ENCODE measurements at places on chromosomes 3 and 15. TPM values are rescaled to one million over a fixed set of nuclear protein-coding genes. Genes with fewer than 3 reads are reported as not detected.

Gene EOMES
- not detected for total RNA-seq

Gene PIAS1
- 58.4 TPM for total RNA-seq

Gene RBMS3
- total RNA-seq, result 31.7 TPM

Gene SCAMP5
- total RNA-seq, result 6.1 TPM

Gene LXN
- 48.4 TPM for total RNA-seq

Gene HRG
- total RNA-seq, result not detected

DNA sequence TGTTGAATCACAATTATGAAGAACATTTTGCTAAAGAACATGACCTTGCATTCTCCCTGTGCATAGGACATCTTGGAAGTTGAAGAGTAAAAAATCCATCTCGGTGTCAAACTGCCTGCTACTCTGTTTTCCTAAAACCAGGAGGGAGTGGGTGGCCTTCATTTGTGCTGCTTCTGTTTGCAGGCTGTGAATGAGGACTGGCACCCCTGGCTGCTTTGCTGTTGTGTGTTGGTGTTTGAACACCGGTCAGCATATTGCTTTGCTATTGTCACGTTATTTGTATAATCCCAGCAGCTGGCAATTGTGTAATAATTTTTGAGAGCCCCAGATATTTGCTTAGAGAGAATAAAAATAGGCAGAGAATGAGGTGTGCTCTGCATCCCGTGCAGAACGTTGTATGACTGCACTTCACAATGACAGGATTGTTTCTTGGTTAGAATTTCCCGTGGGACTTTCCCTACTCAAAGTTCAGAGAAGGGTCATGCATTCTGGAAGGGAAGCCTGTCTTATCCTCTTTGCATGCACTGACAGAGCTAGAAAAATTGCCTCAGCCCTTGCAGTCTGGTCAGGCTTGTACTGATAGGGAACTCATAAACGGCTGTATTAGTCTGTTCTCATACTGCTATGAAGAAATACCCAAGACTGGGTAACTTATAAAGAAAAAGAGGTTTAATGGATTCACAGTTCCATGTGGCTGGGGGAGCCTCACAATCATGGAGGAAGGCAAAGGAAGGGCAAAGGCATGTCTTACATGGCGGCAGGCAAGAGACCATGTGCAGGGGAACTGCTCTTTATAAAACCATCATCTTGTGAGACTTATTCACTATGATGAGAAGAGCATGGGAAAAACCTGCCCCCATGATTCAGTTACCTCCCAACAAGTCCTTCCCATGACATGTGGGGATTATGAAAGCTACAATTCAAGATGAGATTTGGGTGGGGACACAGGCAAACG is 16.3 kb downstream of the SV2B start:
- peak; percentile 43 for DNase-seq

GRCh38 chr3:149655826-149656574 is 1.8 kb downstream of the WWTR1 start:
- DNase-seq, result no peak

GRCh38 chr3:156535798-156536197 is 19.1 kb downstream of the SSR3 start:
- DNase-seq, result no peak

DNA sequence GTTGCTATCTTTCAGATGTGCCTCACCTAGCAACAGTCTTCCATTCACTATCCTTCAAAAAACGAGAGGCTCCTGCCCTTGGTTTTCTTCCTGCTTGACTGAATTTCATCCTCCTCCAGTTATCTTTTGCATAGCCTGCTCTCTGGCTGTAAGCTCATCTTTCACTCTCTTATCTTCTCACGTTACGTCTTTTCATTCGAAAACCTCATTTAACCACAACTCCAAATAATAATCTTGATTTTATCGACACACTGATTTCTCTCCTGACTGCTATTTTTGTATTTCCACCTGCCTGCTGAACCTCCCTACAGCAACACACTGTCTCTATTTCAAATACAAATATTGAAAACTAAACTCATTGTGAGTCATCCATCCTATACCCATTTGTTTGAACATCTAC is 230.7 kb upstream of the TMC3 start:
- no peak for DNase-seq

DNA sequence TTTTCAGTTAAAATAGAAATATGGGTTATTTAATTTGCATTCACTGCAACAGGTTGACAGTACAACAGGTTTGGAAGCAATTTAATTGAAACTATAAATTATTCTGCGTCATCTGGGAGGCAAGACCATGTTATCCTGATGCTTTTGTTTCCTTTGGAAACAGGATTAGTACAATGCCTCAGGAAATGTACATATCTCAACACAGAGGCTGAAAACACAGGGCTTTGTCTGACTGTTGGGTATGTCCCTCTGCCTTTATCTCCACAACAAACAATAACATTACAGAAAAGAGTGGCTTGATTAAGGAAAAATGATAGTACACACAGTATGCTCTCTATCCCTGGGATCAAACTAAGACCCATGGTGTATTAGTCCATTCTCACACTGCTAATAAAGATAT is 95.7 kb downstream of the KCNMB2 start:
- no peak for DNase-seq

DNA sequence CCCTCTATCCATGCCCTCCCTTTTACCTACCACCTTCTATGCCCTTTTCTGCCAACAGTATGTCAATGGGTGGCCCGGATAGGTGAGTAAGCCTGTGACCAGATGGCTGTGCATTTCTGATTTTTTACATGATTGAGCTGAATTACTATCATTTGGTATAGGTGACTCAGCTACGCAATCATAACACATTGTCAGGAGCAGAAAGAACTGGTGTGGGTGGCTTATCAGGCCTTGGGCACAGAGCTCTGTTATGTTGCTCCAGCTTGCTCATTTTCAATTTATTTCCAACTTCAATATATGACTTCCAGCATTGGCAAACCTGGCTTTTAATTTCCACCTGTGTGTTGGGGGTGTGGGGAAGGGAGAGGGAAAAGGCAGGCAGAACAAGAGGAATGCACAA is 86.6 kb upstream of the AGBL1 start:
- no peak for DNase-seq

- DNase-seq, result peak; percentile 22
Observed at GRCh38 chr3:129824926-129825541, 68.5 kb downstream of the TMCC1 start.

DNA sequence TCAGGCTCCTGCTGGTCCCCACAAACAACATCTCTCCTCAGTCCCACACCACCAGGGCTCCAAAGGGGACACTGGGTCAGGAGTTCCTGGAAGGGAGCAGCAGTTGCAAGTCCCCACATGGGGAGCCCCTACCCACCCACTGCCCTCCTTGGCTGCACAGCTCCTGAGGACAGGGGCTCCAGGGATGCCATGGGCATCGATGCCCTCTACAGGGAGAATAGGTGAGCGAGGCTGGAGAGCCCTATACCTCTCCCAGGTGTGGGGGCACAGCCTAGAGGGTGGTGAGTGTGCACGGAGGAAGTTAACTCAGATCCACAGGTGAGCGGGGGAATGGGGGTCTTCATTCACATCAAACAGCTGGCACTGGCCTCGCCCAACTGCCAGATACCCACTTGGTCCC is 141.2 kb upstream of the LINGO1 start:
- no peak for DNase-seq

DNA sequence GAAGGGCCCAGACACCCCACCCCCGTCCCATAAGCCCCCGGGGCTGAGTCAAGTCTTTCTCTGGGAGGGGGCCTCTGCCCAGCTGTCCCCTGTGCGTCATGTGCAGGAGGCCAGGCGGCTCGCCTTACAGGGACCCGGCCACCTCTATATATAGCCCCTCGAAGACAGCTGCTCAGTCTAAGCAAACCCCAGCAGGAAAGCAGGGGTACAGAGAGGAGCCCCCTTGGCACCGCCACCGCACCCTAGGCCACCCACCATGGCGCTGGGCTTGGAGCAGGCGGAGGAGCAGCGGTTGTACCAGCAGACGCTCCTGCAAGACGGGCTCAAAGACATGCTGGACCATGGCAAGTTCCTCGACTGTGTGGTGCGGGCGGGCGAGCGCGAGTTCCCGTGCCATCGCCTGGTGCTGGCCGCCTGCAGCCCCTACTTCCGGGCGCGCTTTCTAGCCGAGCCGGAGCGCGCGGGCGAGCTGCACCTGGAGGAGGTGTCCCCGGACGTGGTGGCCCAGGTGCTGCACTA is at the start of gene KLHL40:
Gene KLHL40, plus strand, starts transcription at position 175 of the 519 bp plus-strand sequence. Its CDS starts 82 bp downstream, at position 257.
- DNase-seq, result no peak

GRCh38 chr15:57445872-57446271 is 69.6 kb downstream of the CGNL1 start:
- DNase-seq, result no peak

DNA sequence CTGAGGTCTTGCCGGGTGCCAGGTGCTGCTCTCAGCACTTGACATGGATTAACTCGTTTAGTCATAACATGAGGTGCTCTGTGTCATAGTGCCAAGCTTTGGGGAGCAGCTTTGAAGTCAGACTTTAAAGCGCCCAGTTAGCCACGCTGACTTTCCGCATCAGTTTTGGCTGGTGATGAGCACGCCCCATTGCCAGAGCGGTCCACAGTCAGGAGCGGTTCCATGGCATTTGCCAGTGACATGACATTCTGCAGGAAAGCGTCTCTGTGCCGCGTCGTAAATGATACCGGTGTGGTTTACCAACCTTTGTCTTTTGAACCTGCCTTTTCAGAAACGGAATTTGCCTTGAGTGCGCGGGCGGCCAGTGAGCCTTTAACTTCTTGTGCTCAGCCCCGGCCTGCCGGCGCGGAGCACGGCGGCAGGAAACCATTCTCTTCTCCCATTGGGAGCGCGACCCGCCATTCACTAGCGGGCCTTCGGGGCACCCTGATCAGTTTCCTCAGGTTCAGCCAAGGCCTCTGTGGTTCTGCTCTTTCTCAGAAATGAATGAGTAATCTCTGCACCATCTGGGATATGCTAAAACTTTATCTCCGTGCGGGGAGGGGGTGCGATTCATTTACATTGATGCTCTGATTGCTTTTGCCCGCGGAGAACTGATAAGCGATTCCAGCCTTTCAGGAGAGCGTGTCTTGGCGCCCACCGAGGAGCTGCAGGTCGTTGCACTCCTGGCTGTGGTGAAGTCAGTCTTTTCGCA is 1.7 kb upstream of the SLC2A2 start:
- no peak for DNase-seq
